Mononuclear cell (primary cell): ENCODE measurements at places on chromosomes 2 and 18. TPM values are rescaled to one million over a fixed set of nuclear protein-coding genes. Genes with fewer than 3 reads are reported as not detected.

Gene PROC
- total RNA-seq, result 0.84 TPM

Gene TRIM54
- not detected for total RNA-seq

Gene SNED1
- total RNA-seq, result 8.2 TPM

Gene OTOS
- not detected for total RNA-seq

Gene GALNT3
- total RNA-seq, result 20.4 TPM

Gene SLC16A14
- total RNA-seq, result 0.31 TPM

Gene CCDC74B
- 0.10 TPM for total RNA-seq

Gene GRHL1
- total RNA-seq, result 3.9 TPM

Gene ESPNL
- total RNA-seq, result 0.10 TPM

Gene RIT2
- not detected for total RNA-seq

Gene MEP1B
- total RNA-seq, result not detected

Gene RTP5
- total RNA-seq, result 0.21 TPM

Gene CAMKMT
- total RNA-seq, result 13.9 TPM

Gene TIMM21
- 10.0 TPM for total RNA-seq
